Natural killer cell (primary cell): ENCODE measurements at places on chromosomes 3 and 15.

DNA sequence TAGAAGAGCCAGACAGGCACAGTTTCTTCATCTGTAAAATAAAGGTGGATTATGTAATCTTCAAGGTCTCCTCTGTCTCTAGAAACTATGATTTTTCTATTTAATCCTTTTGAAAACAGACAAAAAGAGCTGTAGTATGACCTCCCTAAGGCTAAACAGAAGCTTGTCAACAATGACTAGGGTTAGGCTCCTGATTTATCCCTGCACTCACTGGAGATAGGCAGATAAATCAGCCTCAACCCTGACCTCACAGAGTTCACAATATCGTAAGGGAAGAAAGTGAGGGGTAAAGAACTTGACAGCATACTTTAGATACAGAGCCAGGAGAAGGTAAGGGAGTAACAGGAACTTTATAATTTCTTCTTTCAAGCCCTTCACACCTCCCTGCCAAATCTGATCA, 124.8 kb downstream of the TMCC1 start:
- H3K36me3 ChIP-seq, result no peaks in the 10 kb centered on the region
- H3K27ac ChIP-seq, result no peak overlapping the region
- H3K4me3 ChIP-seq, result no peak overlapping the region
- no peaks in the 10 kb centered on the region for H3K27me3 ChIP-seq

DNA sequence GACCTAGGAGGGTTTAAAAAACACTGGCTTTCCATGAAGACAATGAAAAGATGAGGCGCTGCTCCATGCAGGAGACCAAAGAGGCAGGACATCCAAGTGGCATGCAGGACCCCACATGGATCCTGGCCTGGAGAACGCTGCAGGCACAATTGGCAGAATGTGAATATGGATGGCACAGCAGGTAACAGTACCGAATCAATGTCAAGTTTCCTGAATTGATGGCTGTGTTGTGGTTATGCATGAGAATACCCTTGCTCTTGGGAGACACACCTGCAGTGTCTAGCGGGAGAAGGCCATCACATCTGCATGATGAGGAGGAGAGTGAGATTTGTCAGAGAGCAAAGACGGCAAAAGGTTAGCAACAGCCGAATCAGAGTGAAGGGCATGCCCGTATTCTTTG, 74.3 kb upstream of the SEC13 start:
- H3K4me3 ChIP-seq, result no peak overlapping the region
- peaks cover 40% of the 10 kb centered on the region for H3K4me1 ChIP-seq
- no peak for DNase-seq
- no peaks in the 10 kb centered on the region for H3K27me3 ChIP-seq
- H3K27ac ChIP-seq, result no peak overlapping the region

DNA sequence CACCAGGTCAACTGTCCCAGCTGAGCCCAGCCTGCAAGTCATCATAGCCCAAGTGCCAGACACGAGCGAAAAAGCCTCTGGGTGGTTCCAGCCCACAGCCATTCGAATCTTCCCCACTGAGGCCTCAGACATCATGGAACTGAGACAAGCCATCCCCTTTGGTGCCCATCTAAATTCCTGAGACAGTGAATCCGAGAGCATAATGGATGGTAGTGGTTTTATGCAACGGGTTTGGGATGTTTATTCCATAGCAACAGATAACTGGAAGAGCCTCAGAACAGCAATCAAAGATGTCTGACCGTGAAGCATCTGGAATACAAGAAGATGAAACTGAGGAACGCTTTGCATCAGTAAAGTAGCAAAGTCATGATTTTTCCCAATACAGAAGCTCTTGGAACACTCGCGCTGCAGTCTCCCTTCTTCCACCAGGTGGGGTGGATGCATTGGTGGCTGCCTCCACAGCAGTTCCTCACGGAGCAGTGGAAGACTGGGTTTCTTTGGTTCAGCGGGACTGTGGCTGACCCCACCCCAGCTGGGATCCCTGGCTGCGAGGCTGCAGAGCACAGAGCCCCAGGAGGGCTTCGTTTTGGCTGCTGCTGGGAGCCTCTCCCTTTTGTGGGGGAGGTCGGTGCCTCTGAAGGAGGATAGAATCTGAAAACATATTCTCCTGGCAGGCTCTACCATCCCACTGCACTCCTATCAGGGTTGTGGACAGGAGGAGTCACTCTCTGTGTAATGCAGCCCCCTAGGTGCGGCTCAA, 26.4 kb upstream of the PDE8A start:
- DNase-seq, result peak; percentile 67
- no peaks in the 10 kb centered on the region for H3K27me3 ChIP-seq
- no peaks in the 10 kb centered on the region for H3K36me3 ChIP-seq
- H3K27ac ChIP-seq, result no peak overlapping the region
- no peak overlapping the region for H3K4me3 ChIP-seq
- H3K4me1 ChIP-seq, result no peaks in the 10 kb centered on the region

GRCh38 chr3:186413615-186414415, 51.8 kb upstream of the DGKG start:
- H3K4me1 ChIP-seq, result peaks cover 9% of the 10 kb centered on the region
- peak overlapping the region; percentile 6 for H3K4me3 ChIP-seq
- no peaks in the 10 kb centered on the region for H3K36me3 ChIP-seq
- H3K27ac ChIP-seq, result no peak overlapping the region
- DNase-seq, result peak; percentile 27
- no peaks in the 10 kb centered on the region for H3K27me3 ChIP-seq

DNA sequence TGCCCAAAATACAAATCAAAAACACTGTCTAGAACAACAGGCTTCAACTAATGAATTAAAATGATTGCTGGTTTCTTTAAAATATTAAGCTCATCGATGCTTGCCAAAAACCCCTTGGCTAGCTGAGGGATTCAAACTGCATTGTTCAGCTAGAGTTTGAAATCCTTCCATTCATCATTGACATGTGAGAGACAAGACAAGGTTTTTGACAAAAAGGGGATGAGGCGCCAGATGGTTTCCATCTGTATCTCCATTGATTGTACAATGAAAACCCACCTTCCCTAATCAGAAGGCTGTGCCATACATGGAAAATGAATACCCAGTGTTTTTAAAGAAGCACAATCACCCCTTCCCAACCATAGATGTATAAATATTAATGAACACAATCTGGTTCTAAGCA, 67.8 kb downstream of the THRB start:
- H3K4me1 ChIP-seq, result no peaks in the 10 kb centered on the region
- no peak for DNase-seq
- H3K4me3 ChIP-seq, result no peak overlapping the region
- H3K36me3 ChIP-seq, result no peaks in the 10 kb centered on the region

GRCh38 chr3:165336786-165337185, 140.6 kb upstream of the SLITRK3 start:
- no peak overlapping the region for H3K4me3 ChIP-seq
- no peaks in the 10 kb centered on the region for H3K36me3 ChIP-seq
- H3K27ac ChIP-seq, result no peak overlapping the region
- no peaks in the 10 kb centered on the region for H3K27me3 ChIP-seq
- DNase-seq, result no peak

DNA sequence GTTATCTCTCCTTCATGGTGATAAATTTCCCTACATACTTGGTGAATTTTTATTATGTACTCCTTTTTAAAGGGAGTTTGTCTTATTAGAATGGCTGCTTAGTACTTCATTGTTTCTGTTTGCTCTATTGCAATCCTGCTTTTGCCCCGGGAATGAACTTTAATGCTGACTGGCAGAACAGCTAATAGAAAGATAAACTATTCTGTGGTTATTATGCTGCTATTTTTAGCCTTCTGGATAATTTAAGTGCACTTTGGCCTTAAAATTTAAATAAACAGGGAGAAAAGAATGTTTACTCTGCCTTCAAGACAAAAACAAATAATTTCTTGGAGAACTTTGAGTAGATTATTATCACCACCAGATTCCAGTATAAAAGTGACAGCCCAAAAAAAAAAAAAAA, 413.8 kb upstream of the CCDC54 start:
- H3K27ac ChIP-seq, result no peak overlapping the region
- no peaks in the 10 kb centered on the region for H3K4me1 ChIP-seq
- H3K36me3 ChIP-seq, result no peaks in the 10 kb centered on the region
- no peak overlapping the region for H3K4me3 ChIP-seq
